ENCODE measurements at places on chromosomes 7 and 10. TPM values are rescaled to one million over a fixed set of nuclear protein-coding genes. Genes with fewer than 3 reads are reported as not detected.

GRCh38 chr7:140039066-140039465, 23.7 kb downstream of the PARP12 start:
- no peak for DNase-seq

DNA sequence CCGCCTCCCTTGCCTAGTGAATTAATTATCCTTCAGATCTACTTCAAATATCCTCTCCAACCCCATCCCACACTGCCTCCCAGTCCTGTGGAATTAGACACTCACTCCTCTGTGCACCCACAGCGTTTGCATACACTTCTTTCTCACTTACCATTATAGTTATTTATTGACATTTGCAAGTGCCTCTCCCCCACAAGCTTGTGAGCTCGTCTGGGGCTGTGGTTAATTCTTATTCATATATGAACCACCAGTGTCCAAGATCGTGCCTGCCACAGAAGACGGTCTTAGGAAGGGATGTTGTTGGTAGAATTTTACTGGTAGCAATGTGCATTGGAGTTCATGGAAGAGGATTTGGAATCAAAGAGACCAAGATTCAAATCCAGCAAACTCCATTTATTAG, 68.1 kb upstream of the AOAH start:
- no peak for DNase-seq

GRCh38 chr7:51645702-51646298, 329.2 kb upstream of the COBL start:
- no peak for DNase-seq

GRCh38 chr10:28730031-28730778, 52.9 kb downstream of the BAMBI start:
- no peak for DNase-seq

DNA sequence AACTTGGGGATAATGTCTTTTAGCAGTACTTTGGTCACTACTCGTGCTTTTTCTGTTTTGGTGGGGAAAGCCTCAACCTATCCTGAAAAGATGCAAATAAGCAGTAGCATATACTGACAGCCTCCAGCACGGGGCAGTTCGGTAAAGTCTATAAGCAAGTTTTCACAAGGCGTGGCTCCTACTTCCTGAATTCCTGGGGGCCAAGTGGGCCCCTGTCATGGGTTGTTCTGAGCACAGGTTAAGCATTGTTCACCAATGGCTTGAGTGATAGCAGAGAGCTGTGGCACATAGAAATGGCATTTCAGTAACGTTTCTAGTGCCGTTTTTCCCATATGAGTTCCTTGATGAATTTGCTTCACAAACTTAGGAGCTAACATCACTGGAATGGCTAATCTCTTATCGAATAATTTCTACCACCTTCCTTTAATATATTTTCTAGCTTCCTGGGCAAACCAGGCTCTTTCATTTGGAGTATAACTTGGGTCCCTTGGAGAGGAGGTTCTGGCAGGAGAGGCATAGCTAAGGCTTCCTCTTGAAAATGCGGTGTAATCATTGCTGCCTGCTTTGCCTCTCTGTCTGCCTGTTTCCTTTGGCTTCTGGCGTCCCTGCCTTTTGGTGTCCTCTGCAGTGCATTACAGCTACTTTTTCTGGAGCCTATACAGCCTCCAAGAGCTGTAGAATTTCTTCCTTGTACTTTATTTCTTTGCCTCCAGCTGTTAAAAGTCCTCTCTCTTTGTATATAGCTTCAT, 11.7 kb upstream of the ZNF239 start:
- no peak for DNase-seq

The RAB19 gene
- not detected for total RNA-seq

- no peak for DNase-seq
Measured at GRCh38 chr10:27525819-27526218, 21.7 kb downstream of the RAB18 start.

DNA sequence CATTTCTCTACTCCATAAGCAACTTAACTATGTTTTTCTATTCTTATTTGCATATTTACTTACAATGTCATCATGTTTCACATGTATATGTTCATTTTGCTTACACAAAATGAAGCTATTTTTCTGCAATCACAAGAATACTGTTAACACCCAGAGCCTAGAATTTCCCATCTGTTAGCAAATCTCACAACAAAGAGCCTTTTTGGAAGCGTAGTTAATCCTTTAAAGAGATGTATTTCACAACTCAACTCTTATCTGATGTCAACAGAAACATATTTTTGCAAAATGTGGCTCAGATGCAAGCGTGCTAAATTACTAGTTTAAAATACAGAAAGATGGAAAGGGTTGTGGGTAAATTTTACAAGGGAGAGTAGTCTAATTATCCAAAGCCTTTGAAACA, 110.6 kb upstream of the COL1A2 start:
- no peak for DNase-seq

The USP6NL gene
- total RNA-seq: 5.4 TPM

DNA sequence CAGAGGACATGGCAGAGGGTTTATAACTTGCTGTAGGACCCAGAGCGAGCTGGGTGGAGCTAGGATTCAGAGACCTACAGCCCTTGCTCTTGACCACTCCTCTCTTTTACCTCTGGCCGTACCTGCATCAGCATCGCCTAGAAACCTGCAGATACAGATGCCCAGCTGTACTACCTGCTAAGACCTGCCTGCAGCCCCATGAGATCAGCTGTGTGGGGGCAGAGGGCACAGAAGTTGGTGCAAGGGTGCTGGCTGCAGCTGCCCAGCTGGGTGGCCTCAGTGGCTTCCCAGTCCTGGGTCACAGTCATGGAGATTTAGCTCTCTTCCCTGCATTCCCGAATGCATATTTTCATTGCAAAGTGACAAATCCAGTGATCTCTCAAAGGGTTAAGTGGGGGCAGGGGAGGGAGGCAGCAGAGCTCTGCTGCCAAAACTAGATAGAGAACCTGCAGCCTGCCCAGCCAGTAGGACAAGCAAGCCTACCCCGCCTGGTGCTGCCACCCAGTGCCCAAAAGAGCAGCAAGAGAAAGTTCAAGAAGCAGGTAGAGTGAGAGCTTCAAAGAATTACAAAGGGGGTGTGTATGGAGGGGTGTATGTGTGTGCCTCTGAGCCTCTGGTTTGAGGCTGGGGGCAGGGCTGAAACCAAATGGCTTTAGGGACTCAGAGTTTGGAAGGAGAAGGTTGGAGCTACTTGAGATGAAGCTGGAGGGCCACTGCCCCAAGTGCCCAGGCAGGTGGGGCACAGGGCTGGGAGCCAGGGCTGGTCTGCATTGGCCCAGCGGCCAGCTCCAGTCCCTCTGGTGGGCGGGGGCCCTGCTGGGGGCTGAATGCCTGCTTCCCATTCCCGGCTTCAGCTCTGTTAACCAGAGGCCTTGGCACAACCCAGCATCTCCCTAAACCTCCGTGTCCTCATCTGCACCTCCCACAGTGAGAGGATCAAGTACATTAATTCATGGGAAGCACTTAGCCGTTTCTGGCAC, 6.9 kb downstream of the FAM241B start:
- DNase-seq: no peak

The TPK1 gene
- 2.5 TPM for total RNA-seq

DNA sequence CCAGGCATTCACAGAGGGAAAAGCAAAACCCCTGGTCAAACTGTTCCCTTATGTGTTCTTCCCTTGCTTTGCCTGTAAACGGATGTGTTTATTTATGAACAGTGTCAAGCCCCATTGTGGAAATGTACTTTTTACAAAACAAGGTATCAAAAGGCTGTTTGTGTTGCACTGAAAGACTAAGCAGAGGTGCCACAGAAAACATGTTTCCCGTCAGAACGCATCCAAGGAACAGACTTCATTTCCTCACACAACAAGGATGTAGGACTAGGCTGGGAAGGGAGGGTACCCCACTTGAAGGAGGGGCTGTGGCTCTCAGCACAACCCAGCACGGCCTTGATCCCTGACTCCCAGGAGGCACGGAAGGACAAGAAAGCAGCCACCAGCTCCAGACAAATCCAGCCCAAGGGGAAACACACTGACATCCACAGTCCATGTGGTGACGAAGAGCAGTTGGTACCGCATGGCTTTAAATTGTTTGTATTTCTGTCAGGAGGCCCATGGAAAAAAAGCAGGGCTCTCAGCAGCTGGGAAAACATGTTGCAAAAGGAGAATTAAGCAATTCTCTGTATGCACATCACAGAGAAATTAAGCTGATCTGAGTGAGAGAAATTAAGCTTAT, 85.6 kb downstream of the RNF216 start:
- DNase-seq: peak; percentile 64

DNA sequence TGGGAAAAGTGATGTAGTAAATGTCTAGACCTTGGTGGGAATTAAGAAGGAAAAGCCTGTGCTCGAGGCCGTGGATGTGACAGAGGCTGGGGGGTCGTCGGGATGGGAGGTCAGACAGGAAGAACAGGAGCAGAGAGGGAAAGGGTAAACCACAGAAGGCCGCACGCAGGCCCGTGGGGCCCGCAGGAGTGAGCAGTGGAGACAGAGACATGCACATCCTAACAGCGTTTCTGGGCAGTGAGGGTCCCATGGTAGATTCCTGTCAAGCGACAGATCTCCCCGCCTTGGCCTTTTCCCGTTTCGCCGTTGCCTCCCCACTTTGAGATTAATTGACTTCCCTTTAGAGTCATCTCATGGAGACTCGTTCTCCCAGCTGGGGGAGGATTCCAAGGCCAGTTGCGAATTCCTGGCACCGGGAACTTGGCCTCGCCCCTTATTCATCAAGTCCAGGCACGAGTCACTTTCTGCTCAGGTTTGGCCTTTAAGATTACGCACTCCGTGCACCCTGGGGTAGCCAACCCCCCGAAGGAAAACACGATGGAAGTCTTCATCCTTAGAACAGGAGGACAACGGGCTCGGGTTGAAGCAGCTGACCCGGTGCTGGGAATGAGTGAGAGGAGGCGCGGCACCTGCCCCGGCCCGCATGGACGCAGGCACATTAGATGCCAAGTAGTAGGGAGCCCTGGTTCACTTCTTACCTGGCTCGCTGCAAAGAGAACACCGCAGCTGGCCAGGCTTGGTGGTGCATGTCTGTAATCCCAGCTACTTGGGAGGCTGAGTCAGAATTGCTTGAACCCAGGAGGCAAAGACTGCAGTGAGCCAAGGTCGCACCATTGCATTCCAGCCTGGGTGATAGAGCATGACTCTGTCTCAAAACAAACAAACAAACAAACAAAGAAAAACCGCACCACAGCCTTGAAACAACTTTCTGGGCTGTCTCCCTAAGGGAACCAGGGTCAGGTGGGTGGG, 315.2 kb upstream of the SHH start:
- DNase-seq: no peak

GRCh38 chr10:124728071-124728829, 15.9 kb downstream of the FAM53B start:
- DNase-seq: peak; percentile 47

The OR13A1 gene
- total RNA-seq: not detected

The HDAC9 gene
- 21.9 TPM for total RNA-seq

GRCh38 chr7:41996381-41997035, 240.5 kb downstream of the GLI3 start:
- no peak for DNase-seq

DNA sequence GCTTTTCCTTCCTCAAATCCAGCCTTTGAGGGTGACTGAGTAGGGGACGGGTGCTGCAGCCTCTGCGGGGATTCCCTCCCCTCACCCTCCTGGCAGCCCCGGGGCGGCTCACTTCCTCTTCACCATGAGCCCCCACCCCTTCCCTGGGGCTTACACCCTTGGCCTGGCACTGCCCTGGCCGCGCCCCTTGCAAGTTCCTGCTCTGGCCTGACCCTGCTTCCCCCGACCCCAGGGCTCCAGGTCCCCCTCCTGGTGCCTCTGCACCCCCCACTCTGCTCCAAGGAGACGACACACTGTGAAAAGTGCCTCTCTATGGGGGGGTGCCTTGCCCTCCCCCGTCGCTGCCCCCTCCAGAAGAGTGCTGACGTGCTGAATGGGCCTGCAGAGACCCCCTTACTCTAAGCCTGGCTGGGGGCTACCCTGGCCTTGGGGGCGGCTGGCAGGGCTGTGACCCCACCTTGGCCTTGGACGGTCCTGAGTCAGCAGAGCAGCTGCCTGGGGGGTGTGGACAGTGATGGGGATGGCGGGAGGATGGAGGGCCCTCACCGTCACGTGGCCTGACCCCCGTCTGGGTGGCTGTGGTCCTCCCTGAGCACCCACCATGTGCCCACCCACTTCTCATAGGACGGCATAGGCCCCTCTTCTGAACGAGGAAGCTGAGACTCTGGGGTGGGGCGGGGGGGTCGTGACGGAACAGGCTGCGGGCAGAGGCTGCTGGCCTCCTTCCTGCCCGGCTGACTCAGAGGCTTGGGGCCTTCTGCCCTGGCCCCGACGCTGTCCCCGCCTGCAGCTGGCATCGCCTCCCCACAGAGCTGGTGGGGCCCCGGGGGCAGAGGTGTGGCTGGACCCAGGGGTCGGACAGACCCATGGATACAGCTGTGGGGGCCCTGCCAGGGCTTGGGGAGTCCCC, 9.8 kb downstream of the LFNG start:
- DNase-seq: peak; percentile 84

Data from psoas muscle (tissue), 8 donors.